ENCODE measurements at places on chromosomes 5 and 9.

- no peak for DNase-seq
Measured at GRCh38 chr5:40374853-40375252, 304.9 kb upstream of the PTGER4 start.

GRCh38 chr9:33750839-33751339 is 44.5 kb upstream of the PRSS3 start:
- DNase-seq = no peak

GRCh38 chr9:78781681-78782080 is 484.8 kb downstream of the PSAT1 start:
- no peak for DNase-seq

DNA sequence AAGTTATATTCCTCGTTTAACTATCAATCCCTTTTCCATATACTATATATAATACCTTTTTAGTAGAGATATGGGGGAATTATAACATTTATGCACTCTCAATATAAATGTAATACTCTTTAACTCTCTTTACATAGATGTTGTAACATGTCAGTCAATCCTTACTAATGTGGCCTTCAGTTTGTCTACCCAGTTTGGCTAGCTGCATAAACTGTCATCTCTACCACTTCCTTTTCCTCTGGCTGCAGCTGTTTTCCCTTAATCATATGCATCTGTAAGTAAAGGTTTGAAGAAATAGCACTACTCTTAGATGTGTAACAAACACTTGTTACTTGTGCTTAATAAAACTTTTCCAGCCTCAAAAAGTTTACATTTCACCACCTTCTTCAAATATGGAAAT is 13.4 kb downstream of the ABHD17B start:
- no peak for DNase-seq

GRCh38 chr5:151798674-151799073 is 26.9 kb downstream of the G3BP1 start:
- no peak for DNase-seq

DNA sequence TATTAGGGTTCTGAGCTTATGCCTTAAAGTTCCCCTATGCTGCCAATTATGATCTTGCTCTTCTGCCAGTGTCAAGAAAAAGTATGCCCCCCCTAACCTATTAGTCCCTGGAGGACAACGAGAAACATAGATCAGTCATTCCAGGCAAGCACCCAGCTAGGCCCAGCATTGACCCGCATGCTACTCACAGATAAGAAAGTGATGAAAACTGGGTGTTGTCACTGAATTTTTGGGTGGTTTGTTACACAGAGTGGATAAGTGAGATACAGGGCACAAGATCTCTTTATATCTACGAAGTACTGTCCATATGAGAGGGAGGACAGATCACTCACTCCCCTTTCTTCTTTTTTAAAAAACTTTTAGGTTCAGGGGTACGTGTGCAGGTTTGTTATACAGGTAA is 6.4 kb upstream of the TEX48 start:
- no peak for DNase-seq

DNA sequence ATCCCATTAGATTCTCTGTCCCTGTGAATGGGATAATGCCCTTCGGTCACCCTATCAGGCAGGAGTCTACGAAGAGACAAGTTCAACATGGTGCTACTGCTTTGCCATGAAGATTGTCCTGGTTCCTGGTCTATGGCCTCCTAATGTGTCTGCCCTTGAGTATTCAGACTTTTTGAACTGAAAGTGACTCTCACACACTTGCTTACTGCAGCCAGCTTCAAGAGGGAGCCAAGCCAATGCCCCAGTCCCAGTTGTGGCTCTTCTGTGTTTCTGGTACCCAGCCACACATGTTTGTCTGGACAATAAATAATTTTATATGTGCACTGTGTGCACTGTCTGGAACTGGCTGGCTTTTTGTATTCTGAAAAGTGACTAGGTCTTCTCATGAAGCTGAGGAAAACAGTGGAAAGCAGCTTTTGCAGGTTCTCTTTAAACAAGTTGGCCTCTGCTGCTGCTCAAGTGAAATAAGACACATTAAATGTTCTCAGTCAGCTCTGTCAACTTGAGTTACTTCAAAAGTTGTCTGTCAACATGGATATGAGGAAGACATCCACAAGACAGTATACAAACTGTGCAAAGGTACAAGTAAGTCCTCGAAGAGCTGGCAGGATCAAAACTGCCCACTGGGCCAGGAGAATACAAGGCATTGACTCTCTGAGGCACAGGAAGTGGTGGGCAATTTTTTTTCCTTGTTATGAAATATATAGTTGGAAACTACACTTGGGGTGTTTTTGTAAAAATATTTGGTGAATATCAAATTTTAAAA is 60.0 kb downstream of the ZNF608 start:
- DNase-seq = no peak

GRCh38 chr5:169431386-169431785 is 130.4 kb upstream of the SLIT3 start:
- no peak for DNase-seq

DNA sequence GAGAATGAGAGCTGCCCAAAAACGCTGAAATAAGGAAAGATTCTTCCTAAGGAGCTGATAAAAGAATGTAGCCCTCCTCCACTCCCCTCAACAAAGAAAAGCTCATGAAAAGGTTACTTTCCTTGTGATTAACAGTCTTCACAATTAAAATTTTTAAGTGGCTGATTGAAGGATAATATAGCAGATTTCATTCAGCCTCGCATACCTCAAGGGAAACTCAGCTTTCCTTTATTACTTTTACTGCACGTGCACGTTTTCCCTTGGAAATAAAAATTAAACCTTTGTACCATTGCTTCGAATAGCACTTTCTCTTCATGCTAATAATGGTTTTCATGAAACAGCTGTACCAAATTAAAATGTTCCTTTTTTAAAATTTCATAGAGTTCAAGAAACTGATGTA is 234.0 kb upstream of the GRAMD2B start:
- no peak for DNase-seq

DNA sequence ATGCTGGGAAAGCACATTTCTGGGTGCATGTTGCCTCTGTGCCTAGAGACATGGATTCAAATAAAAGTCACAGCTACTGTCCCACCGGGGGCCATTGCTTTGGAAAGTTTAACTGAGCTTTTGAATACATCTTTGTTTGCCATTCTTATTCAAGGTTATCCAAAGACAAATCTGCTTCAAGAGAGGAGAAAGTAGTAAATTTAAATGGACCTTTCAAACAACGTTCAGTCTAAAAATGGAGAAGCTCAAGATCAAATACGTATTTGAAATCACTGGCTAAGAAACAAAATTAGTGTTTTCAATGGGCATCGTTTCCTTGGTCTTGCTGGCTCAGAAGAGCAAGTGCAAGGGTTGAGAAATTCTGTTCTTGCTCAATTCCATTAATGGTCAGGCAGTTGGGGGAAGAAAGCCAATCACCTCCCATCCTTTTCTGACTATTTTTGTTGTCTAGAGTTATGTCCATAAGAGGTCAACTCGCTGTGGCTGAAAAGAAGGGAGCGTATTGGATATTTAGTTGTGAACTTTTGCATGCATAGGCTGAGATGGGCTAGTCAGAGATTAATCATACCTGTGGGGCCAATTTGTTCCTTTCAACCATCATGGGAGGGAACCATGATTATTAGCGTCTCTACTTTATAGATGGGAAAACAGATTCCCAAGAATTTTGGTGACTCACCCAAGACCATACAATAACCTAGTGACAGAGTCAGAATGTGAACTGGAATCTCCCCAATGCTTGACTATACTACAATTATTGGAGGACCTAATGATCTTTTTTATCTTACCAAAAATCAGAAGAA is 276.2 kb upstream of the TNC start:
- DNase-seq = no peak

DNA sequence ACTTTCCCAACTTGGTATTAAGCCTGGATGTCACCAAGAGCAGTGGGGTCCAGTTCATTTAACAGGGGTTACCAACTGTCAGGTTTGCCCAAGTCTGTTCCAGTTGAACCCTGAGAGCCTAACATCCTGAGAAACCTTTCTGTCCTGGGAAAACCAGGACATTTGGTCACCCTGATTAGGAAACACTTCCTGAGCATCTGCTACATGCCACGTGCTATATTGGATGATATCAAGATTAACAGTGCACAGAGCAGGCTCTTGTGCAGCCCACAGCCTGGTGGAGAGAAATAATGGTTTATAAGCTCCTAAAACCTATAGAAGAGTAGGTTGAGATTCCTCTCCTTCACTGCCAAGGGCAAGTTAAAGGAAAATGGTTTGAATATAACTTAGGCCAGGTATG is 102.9 kb upstream of the RAD23B start:
- no peak for DNase-seq

GRCh38 chr9:122955961-122956360 is 15.1 kb downstream of the RABGAP1 start:
- no peak for DNase-seq

DNA sequence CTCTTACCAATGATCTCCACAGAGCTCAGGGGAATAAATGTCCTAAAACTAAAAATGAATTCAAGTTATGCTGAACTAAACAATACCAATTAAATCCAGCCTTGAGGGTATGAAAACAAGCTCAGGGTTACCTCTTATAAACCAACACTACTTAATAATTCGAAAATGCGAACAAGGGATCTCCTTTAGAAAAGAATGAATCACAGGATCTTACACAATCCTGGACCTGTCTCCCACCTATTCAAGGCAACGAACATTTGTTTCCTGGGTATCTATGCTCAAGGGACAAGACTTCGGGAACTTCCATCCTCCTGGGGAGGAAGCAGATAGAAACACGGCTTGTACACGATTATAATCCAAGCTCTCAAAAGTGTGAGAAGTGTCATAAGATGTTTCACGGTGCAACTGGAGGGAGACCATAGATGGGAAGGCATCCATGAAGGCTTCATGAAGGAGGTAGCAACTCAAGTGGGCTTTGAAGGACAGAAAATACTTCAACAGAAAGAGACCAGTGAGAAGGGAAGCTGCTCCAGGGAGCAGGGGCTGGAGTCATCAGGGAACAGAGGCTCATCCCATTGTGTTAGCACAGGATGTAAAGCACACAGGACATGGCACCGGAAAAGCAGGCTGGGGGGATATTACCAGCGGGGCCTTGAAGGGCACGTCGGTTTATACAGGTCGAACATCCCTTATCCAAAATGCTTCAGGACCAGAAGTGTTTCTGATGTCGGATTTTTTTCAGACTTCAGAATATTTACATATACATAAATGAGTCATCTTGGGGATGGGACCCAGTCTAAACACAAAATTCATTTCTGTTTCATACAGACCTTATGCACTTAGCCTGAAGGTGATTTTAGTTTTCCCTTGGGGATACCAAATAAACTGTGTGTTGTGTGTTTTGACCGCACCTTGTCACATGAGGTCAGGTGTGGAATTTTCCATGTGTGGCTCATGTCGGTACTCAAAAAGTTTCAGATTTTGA is 87.4 kb downstream of the TLE1 start:
- DNase-seq = no peak

- DNase-seq = no peak
Measured at GRCh38 chr9:120603591-120603990, 23.6 kb upstream of the CDK5RAP2 start.

GRCh38 chr9:68996462-68996861 is 17.5 kb downstream of the PRKACG start:
- DNase-seq = no peak

DNA sequence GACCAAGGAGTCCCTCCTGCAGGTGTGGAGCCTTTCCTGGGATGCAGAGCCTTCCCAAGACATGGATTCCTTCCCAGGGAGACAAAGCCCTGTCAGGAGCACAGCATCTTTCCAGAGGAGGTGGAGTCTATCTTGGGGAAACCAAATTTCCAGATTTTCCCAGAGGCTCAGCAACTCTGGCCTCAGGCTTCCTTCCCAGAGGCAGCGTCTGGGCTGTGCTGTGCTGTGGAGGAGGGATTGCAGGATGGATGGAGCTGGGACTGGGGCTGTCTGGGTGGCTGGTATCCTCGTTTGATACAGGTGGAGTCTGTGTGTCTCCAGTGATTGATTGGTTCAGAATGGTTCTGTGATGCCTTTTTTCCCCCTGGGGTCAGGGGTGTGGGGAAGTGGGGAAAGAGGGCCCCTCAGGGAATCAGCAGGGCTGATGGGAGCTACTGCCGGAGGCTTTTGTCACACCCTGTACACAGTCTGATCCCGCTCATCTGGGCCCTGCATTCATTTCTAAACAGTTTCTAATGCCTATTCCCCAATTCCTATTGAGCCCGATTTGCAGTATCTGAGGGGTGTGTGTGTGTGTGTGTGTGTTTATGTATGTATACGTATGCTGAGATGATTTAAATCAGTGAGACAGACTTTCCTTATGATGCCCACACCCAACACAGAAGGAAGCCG is 16.0 kb downstream of the OR13J1 start:
- DNase-seq = no peak

DNA sequence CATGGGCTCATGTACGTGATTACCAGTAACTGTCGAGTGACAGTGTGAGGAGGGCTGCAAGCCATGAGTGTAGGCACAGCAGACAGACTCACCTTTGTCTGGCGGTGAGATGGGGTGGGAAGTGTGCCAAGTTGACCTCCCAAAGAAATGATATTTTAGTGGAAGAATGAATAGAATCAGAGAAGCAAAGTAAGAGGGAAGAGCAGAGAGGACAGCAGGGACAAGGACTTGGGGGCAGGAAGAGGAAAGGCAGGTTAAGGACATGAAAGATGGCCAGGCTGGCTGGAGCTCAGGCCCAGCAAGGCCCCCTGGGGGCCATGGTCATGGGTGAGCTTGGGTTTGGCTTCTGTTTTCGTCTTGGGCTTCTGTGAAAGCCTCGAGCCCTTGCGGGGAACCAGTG is 20.2 kb downstream of the TGFBI start:
- no peak for DNase-seq

DNA sequence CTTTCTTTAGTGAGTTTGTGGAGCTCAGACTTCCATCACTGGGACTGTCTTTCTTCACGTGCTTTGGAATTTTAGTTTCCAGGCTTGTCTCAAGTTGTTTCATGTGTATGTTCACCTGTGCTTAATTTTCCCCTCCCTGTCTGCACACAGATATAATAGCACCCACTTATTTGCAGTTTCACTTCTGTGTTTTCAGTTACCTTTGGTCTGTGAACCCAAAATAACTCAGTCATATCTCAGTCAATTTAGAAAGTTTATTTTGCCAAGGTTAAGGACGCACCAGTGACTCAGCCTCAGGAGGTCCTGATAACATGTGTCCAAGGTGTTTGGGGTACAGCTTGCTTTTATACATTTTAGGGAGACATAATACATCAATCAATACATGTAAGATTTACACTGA is 330.4 kb downstream of the ICE1 start:
- DNase-seq = no peak

- DNase-seq = no peak
Measured at GRCh38 chr9:98856982-98857381, 49.5 kb downstream of the GALNT12 start.

GRCh38 chr9:117777823-117778222 is 73.6 kb downstream of the TLR4 start:
- no peak for DNase-seq

GRCh38 chr9:107466826-107467225 is 22.7 kb downstream of the KLF4 start:
- DNase-seq = no peak

GRCh38 chr9:88583901-88584596 is 49.1 kb downstream of the NXNL2 start:
- DNase-seq = no peak

- DNase-seq = no peak
Measured at GRCh38 chr5:73747696-73748380, 121.8 kb downstream of the ARHGEF28 start.

Data from activated CD8-positive, alpha-beta memory T cell treated with anti-CD3 and anti-CD28 coated beads, Interleukin-2, amount 50 U/mL, for 4 hours (primary cell).